ENCODE measurements at places on chromosomes 6 and 20.

- no peak overlapping the region for H3K27ac ChIP-seq
- H3K4me1 ChIP-seq: no peaks in the 10 kb centered on the region
- no peak overlapping the region for H3K4me3 ChIP-seq
- DNase-seq: no peak
- no peaks in the 10 kb centered on the region for H3K27me3 ChIP-seq
Observed at GRCh38 chr6:141346535-141346934, 786.2 kb upstream of the GJE1 start.

DNA sequence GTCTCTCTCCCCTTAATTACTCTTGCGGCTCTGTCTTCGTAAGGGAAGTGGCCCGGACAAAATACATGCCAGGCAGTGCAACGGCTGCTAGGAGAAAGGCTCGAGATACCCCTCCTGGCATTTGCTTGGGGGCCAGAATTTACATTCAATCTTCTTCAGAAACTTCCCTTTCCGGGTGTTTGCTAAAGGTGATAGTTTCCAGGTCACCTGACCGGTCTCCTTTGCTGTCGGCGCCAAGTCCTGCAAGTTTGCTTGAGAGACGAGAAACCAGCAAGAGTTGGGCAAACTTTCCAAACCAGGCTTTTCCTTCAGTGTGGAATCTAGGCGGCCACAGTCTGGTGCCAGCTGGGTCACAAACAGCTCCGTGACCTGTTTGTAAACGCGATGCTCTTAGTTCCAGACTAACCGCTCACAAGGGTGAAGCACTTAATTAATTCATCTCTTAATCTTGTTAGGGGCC lies 563 bp upstream of the SRSF3 start:
- H3K27me3 ChIP-seq: no peaks in the 10 kb centered on the region
- peak; percentile 67 for DNase-seq
- H3K4me1 ChIP-seq: peaks cover 32% of the 10 kb centered on the region
- H3K4me3 ChIP-seq: peak overlapping the region; percentile 98

DNA sequence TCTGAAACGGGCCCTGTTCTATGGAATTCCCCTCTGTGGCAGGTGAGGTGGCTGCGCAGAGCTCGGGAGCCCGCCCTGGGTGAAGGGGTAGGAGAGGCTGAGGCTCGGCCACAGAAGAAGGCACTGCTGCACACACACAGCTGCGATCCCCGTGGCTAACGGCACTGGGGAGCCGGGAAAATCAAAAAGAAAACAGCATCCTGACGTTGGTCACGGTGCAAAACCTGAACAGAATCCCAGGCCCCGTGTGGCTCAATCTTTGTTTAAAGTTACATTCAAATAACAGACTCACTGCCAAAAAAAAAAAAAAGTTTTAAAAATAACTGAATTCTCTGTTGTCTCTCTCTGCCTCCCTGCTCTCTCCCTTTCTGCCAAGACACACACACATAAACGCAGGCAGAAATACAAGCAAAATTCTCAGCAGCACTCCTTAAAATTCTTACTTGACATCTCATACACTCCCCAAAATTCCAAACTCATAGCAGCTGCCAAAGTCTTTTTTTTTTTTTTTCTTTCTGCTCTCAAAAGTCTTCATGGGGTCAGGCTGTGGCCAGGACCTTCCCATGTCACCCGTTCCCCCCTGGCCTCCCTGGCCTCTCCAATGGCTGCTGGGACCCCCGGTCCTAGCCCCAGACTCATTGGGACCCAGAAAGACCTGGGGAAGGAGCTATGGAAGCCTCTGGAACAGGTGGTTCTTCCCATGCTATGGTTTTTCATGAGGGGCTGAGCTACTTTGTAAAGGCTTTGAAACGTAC lies 248.8 kb downstream of the TTLL2 start:
- no peaks in the 10 kb centered on the region for H3K4me1 ChIP-seq
- H3K27me3 ChIP-seq: no peaks in the 10 kb centered on the region
- H3K4me3 ChIP-seq: no peak overlapping the region
- no peak overlapping the region for H3K27ac ChIP-seq
- no peak for DNase-seq
- no peaks in the 10 kb centered on the region for H3K36me3 ChIP-seq

DNA sequence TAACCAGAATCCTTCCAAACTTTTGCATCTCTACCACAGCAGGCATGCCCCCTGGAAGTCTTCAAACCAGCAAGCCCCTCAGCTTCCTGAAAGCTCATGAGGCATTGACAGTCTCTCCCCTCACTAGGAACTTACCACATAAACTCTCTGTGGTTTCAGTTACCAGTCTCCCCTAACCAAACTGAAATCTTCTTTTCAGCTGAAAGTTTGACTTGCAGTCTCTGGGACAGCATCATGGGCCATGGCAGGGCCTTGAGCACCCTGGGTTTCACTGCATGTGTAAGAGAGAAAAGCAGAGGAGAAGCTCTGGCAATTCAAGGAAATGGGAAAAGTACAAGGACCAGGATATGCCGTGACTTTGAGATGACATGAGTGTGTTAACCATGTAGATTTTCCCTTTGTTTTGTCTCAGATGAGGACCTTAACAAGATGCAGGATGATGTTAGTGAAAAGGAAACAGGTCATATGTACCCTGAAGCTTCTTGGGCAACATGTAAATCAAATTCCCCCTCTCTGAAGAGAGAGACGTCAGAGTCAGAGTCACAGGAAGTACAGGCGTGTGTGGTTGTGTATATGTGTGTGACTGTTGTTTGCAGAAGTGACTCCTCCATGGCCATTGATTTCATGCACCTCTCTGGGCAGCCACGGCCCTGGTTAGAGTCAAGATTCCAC lies 106.3 kb downstream of the TNFRSF21 start:
- H3K27ac ChIP-seq: peak overlapping the region; percentile 88
- no peak overlapping the region for H3K4me3 ChIP-seq
- peak; percentile 24 for DNase-seq
- peaks cover 24% of the 10 kb centered on the region for H3K4me1 ChIP-seq
- peaks cover 5% of the 10 kb centered on the region for H3K27me3 ChIP-seq
- H3K36me3 ChIP-seq: no peaks in the 10 kb centered on the region

DNA sequence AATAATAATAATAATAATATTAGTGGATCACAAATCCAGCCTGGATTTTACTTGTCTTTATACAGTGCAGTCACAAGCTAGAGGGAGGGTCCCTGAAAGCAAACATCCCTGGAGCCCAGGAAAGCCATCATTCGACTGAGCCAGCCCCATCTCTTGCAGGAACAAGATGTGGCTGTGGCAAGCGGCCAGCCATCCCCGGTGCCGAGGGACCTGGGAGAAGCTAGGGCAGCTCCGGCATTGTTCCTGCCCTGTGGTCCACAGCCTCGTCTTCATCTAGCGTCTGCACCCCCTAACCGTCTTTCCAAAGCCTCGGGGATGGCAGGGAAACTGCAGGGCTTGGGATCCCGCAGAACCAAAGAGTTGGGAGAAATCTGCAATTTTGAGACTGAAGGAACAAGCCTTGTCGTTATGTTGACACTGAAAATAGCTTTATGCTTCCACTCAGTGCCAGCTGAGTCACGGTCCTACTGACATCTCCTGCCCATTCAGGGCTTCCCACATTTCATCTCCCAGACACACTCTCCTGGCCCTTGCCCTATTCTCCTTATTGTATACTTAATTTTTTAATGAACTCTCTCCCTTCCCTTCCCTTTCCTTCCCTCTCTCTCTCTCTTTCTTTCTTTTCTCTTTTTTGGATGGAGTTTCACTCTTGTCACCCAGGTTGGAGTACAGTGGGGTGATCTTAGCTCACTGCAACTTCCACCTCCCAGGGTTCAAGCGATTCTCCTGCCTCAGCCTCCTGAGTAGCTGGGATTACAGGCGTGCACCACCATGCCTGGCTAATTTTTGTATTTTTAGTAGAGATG lies 62.5 kb upstream of the ZNFX1 start:
- H3K27me3 ChIP-seq: peaks cover 14% of the 10 kb centered on the region
- DNase-seq: no peak
- no peaks in the 10 kb centered on the region for H3K36me3 ChIP-seq
- no peak overlapping the region for H3K4me3 ChIP-seq
- H3K4me1 ChIP-seq: no peaks in the 10 kb centered on the region

DNA sequence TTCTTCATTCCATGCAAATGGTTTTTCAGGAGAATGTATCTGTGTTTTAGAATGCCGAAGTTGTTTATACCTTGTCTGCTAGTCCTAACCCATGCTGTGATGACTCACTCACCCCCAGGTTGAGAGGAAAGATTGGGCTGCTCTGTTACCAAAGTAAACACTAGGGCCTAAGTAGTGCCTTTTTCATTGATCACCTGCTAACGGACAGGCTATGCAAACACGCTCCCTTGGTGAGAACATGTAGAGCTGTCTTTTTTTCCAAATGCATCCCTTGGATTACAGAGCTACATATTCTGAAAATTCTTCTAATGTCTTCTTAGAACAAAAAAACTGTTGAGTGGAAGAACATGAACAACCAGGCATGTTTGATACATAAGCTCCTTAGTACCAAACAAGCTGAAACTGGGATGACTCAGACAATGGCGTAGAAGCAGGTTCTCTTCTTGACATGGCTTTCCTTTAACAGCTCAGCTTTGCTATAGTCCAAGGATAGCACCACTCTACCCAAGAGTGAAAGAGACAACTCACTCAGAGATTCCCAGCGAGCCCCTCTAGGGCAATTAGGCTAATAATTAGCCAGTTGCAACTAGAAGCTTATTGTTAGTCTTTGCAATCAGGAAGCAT lies 20.5 kb downstream of the PERP start:
- H3K4me1 ChIP-seq: no peaks in the 10 kb centered on the region
- H3K4me3 ChIP-seq: no peak overlapping the region
- H3K27ac ChIP-seq: no peak overlapping the region
- DNase-seq: no peak
- H3K36me3 ChIP-seq: no peaks in the 10 kb centered on the region

GRCh38 chr6:84417260-84417659 lies 189.8 kb upstream of the CEP162 start:
- no peak overlapping the region for H3K27ac ChIP-seq
- DNase-seq: no peak
- H3K4me3 ChIP-seq: no peak overlapping the region
- H3K36me3 ChIP-seq: no peaks in the 10 kb centered on the region
- peaks cover 4% of the 10 kb centered on the region for H3K27me3 ChIP-seq

DNA sequence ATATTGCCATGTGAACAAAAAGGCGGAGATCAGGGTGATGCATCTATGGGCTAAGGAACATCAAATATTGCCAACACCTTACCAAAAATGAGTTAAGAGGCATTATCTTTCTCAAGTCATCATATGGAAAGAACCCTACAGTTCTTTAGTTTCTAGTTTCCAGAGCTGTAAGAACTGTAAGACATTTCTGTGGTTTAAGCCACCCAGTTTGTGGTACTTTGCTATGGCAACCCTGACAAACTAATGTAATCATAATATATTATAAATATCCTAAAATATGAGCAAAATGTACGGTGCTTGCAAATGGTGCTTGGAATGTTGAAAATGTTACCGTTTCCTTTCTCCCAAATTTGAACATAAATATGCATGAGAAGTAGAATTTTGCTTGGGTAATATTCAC lies 349.6 kb downstream of the PHF3 start:
- DNase-seq: no peak
- H3K27ac ChIP-seq: no peak overlapping the region
- H3K36me3 ChIP-seq: no peaks in the 10 kb centered on the region
- no peaks in the 10 kb centered on the region for H3K27me3 ChIP-seq
- no peak overlapping the region for H3K4me3 ChIP-seq
- H3K4me1 ChIP-seq: no peaks in the 10 kb centered on the region

- no peaks in the 10 kb centered on the region for H3K4me1 ChIP-seq
- H3K36me3 ChIP-seq: no peaks in the 10 kb centered on the region
Observed at GRCh38 chr6:121134922-121135321, 199.4 kb downstream of the TBC1D32 start.

DNA sequence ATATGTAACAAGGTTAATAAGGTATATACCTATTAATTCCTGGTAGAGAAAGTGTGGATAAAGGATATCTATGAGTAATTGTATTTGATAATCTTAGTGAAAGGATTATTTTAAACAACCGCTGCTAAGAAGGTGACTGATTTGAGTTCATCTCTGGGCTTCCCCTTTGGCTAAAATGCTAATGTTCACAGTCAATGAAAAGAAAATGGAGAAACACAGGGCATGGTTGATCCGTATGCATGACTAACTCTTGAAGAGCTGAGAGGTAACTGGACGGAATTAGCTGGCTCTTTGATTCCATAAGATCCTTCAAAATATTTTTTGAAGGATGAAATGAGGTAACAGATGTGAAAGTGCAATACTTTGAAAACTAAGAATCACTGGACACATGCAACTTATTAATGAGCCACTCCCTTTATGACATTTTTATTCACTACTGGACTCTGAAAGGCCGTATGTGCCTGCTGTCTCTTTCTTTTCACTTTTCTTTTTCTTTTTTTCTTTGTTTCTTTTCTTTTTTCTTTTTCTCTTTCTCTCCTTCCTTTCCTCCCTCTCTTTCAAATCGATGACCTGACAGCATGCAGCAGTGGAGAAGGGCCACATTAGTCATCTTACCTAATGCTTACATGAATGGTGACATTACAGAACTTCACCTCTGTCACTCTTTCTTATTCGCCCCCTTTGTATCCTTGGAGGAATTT lies 464.6 kb downstream of the CDKAL1 start:
- no peak overlapping the region for H3K4me3 ChIP-seq
- no peaks in the 10 kb centered on the region for H3K4me1 ChIP-seq
- H3K27me3 ChIP-seq: no peaks in the 10 kb centered on the region
- no peak overlapping the region for H3K27ac ChIP-seq
- peaks cover 23% of the 10 kb centered on the region for H3K36me3 ChIP-seq
- no peak for DNase-seq

- H3K27ac ChIP-seq: no peak overlapping the region
- no peaks in the 10 kb centered on the region for H3K36me3 ChIP-seq
- no peaks in the 10 kb centered on the region for H3K4me1 ChIP-seq
- no peak overlapping the region for H3K4me3 ChIP-seq
- H3K27me3 ChIP-seq: no peaks in the 10 kb centered on the region
Observed at GRCh38 chr6:139943391-139943790, 568.9 kb upstream of the CITED2 start.

DNA sequence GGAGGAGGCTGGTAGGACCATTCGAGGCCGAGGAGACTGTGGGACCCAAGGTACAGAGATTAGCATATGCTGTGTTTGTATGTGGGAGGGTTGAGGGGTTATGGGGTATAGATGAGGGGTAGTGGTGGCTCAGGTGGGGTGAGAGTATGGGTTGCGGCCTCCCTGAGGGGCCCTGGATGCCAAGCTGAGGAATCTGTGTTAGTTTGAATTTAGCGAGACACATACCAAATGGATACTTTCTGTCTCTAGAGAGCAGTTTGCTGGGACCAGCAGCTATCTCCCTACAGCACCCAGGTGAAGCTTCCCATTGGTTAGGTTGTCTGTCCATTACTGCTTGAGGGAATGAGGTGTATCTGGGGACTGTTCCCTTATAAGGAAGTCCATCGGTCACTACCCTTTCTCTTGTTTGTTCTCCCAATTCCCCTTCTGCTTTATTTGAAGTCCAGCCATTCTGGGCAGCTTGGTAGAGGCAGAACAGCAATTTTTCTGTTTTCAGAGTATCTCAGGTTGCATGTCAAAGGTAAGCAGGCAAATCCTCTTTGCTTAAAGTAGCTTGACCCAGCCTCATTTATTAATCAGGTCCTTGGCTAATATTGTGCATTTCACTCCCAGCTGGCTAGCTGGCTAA lies 15.2 kb downstream of the CHMP4B start:
- H3K4me1 ChIP-seq: peaks cover 57% of the 10 kb centered on the region
- H3K27me3 ChIP-seq: no peaks in the 10 kb centered on the region
- H3K4me3 ChIP-seq: no peak overlapping the region
- no peak overlapping the region for H3K27ac ChIP-seq
- peaks cover 13% of the 10 kb centered on the region for H3K36me3 ChIP-seq

GRCh38 chr20:39067526-39068216 lies 105.5 kb downstream of the DHX35 start:
- no peak overlapping the region for H3K4me3 ChIP-seq
- no peaks in the 10 kb centered on the region for H3K4me1 ChIP-seq
- peaks cover 9% of the 10 kb centered on the region for H3K27me3 ChIP-seq
- no peak for DNase-seq

- peaks cover 46% of the 10 kb centered on the region for H3K36me3 ChIP-seq
- no peak overlapping the region for H3K4me3 ChIP-seq
- no peak for DNase-seq
- H3K27me3 ChIP-seq: no peaks in the 10 kb centered on the region
Observed at GRCh38 chr6:16747232-16748024, 13.8 kb downstream of the ATXN1 start.

All from activated CD4-positive, alpha-beta T cell treated with anti-CD3 and anti-CD28 coated beads, Interleukin-2, amount 10 ng/mL, durations not matched to agents 7 days and 5 days (primary cell).